ENCODE measurements at places on chromosomes 12 and 14.

DNA sequence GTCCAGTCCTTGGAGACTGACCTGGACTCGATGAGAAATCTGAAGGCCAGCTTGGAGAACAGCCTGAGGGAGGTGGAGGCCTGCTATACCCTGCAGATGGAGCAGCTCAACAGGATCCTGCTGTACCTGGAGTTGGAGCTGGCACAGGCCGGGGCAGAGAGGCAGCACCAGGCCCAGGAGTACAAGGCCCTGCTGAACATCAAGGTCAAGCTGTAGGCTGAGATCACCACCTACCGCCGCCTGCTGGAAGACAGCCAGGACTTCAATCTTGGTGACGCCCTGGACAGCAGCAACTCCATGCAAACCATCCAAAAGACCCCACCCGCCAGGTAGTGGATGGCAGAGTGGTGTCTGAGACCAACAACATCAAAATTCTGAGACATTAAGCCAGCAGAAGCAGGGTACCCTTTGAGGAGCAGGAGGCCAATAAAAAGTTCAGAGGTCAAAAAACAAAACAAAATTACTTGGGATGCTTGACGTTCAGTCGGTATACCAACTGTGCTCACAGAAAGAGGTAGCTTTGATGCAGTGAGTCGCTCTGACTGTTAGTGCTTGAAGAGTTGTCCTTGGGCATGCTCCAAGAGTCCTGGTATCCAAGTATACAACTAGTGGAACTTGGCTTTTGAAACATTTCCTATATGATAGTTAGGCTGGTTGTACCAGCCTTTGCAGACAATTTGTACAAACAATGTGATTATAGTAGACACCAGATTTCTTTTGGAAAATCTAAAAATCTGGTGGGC, 4.8 kb downstream of the MED6 start:
- DNase-seq = no peak

GRCh38 chr12:124508381-124509079, 58.9 kb downstream of the NCOR2 start:
- DNase-seq = no peak

DNA sequence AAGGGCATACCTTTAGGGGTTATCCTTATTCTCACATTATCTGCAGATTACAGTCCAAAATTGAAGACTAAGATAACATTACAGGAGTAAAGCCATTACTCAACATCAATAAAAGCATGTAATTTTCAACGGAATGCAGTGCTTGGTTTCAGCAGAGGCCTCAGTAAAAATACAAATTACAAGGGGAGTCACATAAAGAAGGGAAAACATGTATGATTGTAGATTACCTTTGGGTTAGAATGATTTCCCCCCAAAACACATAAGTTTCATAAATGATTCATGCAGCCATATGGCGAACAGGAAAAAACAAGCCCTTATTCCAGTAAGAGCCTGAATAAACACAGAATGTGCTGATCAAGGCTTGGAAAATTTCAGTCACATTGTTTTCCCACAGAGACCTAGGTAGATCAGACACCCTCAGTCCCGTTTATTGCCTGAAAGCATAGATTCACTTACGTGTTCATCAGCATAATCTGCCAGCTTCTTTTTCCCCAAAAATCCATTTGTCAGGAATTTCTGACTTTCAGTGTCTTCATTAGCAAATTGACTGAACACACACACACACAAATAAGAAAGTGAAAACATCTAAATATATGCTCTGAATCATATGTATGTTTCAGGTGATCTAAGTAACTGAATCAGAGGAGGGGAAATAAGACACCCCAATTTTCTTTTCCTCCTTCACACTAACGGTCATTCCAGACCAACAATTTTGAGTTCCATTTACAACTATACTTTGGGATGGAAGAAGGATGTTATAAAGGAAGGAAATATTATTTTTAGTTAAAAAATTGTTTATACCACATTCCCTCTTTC, 37.5 kb downstream of the SLC38A4 start:
- DNase-seq = no peak

DNA sequence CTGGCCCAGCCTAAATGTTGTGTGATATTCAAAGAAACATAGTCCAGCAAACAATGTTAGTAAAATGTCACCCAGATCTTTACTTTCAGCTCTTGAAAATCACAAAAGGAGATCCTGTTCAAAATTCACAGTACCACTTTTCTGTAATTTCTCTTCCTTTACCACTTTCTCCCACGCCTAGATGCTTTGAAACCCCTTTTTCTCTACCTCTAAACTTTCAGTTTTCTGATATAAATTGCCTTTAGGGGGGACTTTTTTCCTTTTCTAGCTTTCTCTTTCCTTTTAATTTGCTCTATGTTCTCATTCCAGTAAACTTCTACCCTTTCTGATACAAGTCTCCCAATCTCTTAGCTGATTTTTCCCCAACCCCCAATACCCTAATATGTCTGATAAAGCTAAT, 101.8 kb downstream of the LMO3 start:
- no peak for DNase-seq

- no peak for DNase-seq
Measured at GRCh38 chr12:117080661-117081144, 18.5 kb downstream of the TESC start.

DNA sequence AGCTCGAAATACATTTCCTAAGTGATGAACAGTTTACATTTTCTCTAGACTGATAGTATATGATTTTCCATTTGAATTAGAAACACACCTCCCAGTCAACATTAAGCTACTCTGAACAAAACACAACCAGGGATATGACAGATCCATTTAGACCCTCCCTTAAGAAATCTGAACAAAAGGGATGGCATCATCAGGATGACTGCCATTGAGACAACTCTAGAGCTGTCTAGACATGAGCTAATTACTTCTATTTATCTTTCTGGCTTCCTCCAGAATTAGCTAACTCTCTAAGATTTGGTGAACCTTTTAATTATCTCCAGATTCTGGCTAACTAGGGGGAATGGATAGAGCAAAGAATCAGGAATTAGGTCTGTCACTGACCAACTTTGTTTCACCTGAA, 92.9 kb upstream of the IGF1 start:
- DNase-seq = no peak

DNA sequence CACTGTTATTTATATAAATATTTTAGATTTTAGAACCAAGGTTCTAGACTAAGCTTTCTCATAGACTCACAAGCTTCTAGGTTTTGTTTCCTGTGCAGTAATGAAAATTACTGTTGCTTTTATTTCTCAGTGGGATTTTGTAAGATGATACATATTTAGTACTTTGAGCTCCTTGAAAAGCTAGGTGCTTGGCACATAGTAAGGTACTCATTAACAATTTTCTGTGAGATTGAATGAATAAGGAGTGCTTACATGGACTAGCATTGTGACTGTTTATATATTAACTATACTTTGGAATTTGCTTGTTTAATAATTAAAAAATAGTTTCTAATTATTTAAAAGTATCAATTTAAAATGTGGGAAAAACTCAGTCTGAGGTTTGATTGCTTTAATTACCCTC, 85.7 kb downstream of the MIA2 start:
- DNase-seq = no peak

DNA sequence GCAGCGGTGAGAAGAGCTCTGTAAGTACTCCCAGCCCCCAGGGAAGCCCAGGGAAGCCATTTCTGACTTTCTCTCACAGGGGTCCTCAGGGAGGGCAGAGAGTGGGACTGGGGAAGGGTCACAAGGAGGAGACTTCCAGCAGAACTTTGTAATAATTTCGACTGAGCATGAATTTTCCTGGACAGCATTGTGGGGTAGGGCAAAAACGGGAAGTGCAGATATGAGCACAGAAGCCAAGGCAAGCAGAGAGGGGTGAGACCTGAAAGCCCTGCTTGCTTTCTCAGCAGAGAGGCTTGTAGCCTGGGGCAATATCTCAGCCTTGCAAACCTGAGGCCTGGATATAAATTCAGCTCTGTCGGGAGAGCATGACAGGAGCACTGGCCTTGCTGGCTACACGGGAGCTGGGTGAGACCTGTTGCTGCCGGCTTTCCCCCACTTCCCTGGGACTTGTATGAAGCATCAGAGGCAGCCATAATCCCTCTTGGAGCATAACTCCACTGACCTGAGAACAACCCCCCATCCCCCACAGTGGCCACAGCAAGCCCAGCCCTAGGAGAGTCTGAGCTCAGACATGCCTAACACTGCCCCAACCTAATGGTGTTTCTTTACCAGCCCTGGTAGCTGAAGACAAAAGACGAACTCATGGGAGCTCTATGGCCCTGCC, 9.8 kb upstream of the IQSEC3 start:
- no peak for DNase-seq

DNA sequence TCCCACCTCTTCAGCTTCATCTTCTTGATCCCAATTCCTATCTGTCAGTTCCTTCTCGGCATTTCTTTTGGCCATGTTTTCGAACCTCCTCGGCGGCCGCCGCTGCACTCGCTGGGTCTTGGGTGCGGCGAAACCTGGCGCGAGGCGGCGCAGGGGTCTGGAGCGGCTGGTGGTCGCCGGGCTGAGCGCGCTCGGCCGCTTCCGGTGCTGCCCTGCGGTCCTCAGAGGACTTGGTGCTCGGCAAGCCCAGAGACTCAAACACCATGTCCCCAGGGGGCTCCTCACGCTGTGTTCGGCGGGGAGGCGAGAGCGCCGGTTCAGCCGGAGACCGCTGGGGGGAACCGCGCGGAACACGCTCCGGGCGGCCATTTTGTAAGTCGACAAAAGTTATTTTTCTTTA, 51.8 kb downstream of the PPP1R36 start:
- no peak for DNase-seq

DNA sequence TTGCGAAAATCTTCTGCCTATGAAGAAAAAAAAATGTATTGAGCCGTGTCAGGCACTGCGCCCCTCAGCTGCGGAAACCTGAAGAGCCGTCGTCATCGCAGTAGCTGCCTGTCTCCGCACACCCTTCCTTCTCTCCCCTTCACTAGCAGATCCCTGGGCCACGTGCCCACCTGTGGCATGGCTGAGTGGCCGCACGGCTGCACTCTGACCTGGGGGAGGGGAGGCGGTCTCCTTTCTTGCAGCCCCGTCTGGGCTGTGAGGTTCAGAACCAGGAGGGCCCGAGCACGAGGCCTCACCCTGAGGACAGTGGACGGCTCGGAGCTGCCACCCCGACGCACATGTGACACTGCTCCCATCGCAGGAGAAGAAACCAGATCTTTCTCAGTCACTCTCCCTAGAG, 24.9 kb downstream of the PGAM5 start:
- DNase-seq = no peak

- DNase-seq = no peak
Measured at GRCh38 chr12:124620606-124621295, 53.3 kb upstream of the NCOR2 start.

DNA sequence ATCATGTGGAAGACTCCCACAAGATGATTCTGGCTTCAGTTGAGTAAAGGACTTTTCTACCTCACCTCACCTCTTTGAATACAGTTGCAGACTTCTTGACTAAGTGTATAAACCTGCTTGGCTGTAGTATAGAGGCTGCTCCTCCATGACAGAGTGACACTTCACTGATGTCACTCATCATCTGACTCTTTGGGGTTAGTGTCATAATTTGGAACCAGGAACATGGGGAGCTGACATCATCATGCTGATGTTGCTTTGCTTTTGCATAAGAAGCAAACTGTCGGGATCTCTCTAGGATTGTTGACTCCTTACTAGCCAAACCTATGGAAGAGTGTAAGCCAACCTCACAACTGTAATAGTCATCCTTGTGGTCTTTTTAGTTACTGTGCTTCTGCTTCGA, 75.2 kb upstream of the PDZRN4 start:
- DNase-seq = no peak

- DNase-seq = no peak
Measured at GRCh38 chr12:65667932-65668331, 156.4 kb upstream of the HMGA2 start.

GRCh38 chr12:6228535-6229223, 28.5 kb downstream of the CD9 start:
- no peak for DNase-seq

DNA sequence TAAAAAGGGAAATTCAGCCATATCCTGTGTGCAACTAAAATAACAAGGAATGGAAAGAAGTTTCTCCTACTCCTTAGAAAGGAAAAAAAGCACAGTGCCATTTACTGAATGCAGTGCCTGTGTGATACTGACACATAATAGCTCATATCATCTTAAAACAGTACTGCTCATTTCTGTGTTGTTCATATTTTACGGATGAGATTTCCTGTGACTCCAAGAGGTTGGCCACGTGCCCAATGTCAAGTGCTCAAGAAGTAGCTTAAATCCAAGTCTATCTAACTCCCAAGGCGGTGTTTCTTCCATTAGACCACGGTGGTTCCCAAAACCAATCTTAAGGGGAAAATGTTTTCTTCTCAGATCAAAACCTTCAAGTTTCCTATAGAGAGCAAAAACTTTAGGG, 20.0 kb downstream of the MAP3K9 start:
- no peak for DNase-seq

- DNase-seq = no peak
Measured at GRCh38 chr14:84202486-84202885, 1327.5 kb upstream of the FLRT2 start.

DNA sequence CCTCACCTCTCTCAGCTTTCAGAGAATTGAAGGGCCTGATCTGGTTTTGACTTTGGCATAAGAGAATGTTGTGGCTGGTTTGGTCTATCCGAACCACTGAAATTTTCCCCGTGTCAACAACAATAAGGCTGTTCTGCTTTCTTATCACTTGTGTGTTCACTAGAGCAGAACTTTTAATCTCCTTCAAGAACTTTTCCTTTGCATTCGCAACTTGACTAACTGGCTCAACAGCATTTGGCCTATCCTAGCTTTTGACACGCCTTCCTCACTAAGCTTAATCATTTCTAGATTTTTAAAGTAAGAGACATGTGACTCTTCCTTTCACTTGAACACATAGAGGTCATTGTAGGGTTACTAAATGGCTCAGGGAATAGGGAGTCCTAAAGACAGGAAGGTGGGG, 25.9 kb upstream of the EDDM3A start:
- no peak for DNase-seq

- DNase-seq = no peak
Measured at GRCh38 chr12:29160230-29160629, 11.2 kb downstream of the FAR2 start.

DNA sequence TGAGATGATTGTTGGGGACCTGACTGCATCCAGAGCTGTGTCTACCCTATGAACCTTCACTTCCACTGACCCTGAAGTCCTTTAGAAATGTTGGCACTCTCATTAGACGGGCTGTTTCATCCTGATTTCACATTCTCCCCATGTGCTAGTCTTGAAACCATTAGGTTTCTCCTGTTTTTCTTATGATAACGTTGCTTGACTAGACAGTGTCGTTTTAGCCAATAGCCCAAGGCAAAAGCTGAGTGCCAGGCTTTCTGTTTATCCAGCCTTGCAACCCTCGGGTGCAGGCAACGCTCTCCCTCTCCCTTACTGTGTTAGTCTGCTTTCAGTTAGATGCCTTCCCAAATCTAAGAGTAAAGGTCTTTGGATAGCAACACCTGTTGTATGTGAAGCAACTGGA, 30.1 kb downstream of the DACT1 start:
- DNase-seq = no peak

GRCh38 chr14:35193161-35193560, 70.8 kb downstream of the PRORP start:
- no peak for DNase-seq

GRCh38 chr12:120115692-120116440, 687 bp downstream of the RAB35 start:
- DNase-seq = no peak

DNA sequence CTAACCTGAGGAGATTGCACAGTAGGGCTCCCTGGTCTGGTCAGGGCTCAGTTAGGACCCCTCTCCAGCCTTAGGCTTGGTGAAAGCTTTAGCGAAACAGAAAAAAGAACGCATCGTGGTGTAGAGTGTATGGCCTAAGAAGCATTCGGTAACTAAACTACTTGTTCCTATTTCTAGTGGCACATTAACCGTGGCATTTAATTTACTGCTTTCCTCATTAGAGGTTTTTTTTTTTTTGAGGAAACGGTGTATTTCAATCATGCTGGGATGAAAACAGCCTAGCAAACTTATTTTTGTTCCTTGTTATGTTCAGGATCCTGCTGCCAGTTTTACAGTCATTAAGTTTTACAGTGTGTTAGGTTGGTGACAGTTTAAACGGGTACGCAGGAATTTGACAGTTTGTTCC, 518 bp upstream of the OSBPL8 start:
- DNase-seq = no peak
